ENCODE measurements at places on chromosomes 7 and 10. TPM values are rescaled to one million over a fixed set of nuclear protein-coding genes. Genes with fewer than 3 reads are reported as not detected.

Gene CLDN15
- total RNA-seq = 14.2 TPM

Gene OPN1SW
- not detected for total RNA-seq

Gene ETV1
- total RNA-seq = 0.18 TPM

Gene NRAP
- not detected for total RNA-seq

Gene NOLC1
- 210 TPM for total RNA-seq

Gene HIF1AN
- total RNA-seq = 35.3 TPM

Gene CUBN
- 0.38 TPM for total RNA-seq

Gene DPP6
- total RNA-seq = not detected

Gene NXPH1
- total RNA-seq = not detected

Gene SPACDR
- total RNA-seq = 3.7 TPM

Gene TFEC
- not detected for total RNA-seq

Gene OPN4
- not detected for total RNA-seq

Gene SDK1
- total RNA-seq = 0.78 TPM

Gene ATG9B
- 12.6 TPM for total RNA-seq

Gene MYO1G
- total RNA-seq = 403 TPM

Gene CHAT
- total RNA-seq = not detected

Gene LRRN3
- 34.8 TPM for total RNA-seq

Gene ASB10
- total RNA-seq = not detected

Gene CALHM1
- not detected for total RNA-seq

Gene CCDC6
- total RNA-seq = 35.8 TPM

Gene C10orf62
- not detected for total RNA-seq

Gene GIMAP7
- 29.5 TPM for total RNA-seq

Gene LIPM
- not detected for total RNA-seq

Gene CHST3
- total RNA-seq = 0.36 TPM

Gene CRYGN
- 0.90 TPM for total RNA-seq

Gene EMX2
- not detected for total RNA-seq

Gene GPR15LG
- not detected for total RNA-seq

Gene NKX1-2
- not detected for total RNA-seq

Gene VWDE
- 1.4 TPM for total RNA-seq

Gene SFRP5
- total RNA-seq = 0.60 TPM

Gene EVX1
- total RNA-seq = not detected

Gene MEST
- 9.2 TPM for total RNA-seq

Gene UFSP1
- 2.1 TPM for total RNA-seq

Gene PON3
- total RNA-seq = not detected

Gene MET
- 0.27 TPM for total RNA-seq

Gene PAPSS2
- 0.20 TPM for total RNA-seq

Gene TSPAN13
- total RNA-seq = 1.0 TPM

All from activated CD8-positive, alpha-beta T cell treated with anti-CD3 and anti-CD28 coated beads for 36 hours (primary cell).